ENCODE measurements at places on chromosomes 5 and 9.
A peak's percentile ranks its signal among the peaks of the same experiment; 100 is the strongest.

- DNase-seq, result no peak
These were observed 51.2 kb downstream of the SGCD start for GRCh38 chr5:156378159-156378558.

- DNase-seq, result no peak
These were observed 153.0 kb downstream of the DENND1A start for GRCh38 chr9:123776708-123777537.

DNA sequence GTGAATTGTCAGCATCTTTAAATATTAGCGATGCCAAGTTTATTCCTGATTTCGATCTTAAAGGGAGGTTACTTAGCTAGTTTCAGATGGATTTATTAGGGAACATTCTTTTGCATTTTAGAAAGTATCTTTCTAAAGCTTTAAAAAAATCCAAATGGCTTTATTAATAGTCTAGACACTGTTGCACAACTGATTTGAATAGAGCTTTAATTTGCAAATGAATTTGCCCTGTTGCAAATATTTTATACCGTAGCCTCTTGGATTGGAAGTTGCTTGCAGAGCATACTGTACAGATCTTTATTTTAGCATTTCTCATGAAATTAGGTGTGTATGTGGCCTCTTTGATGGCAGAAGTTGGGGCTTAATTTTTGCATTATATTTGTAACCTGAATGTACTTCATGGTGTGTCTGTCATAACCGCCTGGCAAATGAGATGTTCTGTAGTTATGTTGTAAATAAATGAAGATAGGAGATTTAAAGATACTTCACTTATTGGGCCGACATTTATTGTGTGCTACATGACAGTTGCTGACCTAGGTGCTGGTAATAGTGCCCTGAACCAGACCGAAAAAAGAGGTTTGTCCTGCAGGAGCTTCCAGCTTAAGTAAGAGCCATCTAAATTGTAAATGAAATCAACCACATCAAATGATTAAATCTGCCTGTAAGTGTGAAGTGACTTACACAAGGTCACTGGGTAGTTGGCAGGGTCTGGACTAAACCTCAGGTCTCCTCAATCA is 1.8 kb downstream of the TCERG1 start:
- no peak for DNase-seq

DNA sequence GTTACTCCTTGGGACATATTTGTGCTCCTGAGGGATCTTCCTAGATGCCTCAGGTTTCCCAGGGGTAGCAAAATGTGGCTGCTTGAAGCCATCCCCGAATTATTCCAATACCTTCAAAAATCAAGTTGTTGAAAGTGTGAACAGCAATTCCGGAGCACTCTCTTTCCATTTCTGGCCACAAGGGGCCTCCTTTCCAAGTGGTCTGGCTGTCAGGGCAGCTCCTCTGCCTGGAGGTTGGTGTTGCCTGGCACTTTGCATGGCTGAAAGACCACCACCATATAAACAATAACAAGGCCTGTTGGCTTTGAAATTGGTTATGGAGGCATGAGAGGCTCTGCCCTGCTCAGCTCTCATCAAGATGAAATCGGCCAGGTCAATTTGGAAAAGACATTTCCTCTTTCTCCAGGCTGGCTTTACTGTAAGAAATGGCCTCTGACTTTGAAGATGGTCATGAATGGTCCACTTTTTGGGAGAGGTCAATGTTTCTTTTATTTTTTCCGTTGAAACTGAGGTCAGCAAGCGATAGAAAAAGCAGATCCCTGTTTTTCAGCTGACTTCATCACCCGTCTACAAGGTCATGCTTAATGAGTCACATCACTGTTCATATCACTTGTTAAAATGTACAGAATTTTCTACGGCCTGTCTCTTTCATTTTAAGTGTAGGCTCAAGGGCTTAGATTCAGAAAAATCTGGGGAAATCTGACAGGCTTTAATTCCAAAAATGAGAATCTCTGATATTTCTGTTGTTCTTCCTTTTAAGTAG is 481.1 kb upstream of the ZNF608 start:
- DNase-seq, result no peak

- no peak for DNase-seq
These were observed 173.5 kb upstream of the ZNF608 start for GRCh38 chr5:124919747-124920525.

- no peak for DNase-seq
These were observed 70.0 kb downstream of the F2RL2 start for GRCh38 chr5:76553251-76553650.

GRCh38 chr5:11357928-11358327 is 546.3 kb downstream of the CTNND2 start:
- DNase-seq, result no peak

DNA sequence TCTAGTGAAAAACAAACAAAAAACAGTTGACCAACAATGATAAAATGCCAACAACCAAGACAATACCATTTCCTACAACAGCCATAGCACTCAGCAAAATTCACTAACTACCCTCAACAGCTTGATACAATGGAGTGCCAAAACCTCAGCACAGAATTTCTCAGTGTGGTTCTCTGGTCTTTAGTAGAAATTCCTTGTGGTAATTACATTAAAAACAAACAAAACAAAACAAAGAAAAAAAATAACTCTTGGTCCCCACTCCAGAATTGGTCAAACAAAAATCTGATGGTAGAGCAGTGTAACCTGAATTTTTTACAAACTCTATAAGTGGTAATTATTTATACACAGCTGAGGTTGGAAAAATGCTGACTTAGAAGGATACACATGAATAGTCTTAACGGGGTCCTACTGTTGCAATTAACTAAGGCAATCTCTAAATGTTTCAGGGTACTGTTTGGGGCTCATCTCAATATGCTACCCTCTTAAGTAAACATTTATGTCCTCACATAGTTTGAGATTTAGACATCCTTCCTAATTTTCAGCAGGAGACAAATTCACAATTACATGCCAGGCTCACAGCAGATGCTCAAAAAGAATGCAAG is 13.8 kb downstream of the CSNK1A1 start:
- no peak for DNase-seq

DNA sequence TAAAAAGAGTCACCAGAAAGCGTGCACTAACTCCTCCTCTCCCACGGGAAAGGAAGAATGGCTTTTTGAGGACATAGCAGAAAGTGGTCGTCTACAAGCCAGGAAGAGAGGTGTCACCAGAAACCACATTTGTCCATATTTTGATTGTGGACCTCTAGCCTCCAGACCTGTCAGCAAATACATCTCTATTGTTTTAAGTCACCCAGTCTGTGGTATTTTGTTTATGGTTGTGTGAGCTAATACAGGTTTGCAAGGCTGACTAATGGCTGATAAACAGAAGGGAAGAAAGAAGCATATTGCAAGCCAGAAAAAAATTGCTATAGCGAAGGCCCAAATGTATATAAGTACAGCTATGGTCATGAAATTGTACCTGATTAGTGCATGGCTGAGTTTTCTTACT is 21.4 kb downstream of the WDR70 start:
- DNase-seq, result no peak

DNA sequence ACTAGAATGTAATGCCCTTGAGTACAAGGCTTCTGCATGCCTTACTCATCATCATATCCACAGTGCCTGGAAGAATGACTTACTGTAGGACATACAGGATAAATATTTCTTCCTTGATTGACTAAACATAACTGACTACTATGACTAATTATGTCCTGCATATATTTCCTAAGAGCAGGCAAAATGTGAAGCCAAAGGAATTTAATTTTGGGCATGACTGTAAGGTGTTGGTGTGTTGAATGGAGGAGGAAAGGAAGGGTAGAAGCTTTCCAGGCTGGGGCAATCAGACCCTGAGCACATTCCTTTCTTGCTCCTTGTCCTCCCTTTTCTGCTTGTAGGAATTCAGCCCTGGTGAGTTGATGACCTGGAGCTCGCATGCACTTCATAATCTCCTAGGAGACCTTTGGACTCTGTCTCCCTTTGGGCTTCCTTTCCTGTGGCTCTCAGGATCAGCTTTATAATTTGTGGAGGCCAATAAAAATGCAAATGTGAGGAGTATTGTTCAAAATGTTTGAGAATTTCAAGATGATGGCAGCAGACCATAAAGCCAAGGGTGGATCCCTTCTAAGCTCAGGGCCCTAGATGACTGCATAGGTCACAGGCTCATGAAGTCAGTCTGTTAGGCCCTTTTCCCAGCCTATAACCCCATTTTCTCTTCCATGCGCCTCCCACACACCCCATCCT is 174.0 kb downstream of the HMHB1 start:
- no peak for DNase-seq

- DNase-seq, result no peak
These were observed 4.2 kb downstream of the NR5A1 start for GRCh38 chr9:124502711-124503702.

- DNase-seq, result no peak
These were observed 60.9 kb downstream of the IL31RA start for GRCh38 chr5:55911784-55912653.

- no peak for DNase-seq
These were observed 118.6 kb downstream of the KDM4C start for GRCh38 chr9:6876195-6876894.

DNA sequence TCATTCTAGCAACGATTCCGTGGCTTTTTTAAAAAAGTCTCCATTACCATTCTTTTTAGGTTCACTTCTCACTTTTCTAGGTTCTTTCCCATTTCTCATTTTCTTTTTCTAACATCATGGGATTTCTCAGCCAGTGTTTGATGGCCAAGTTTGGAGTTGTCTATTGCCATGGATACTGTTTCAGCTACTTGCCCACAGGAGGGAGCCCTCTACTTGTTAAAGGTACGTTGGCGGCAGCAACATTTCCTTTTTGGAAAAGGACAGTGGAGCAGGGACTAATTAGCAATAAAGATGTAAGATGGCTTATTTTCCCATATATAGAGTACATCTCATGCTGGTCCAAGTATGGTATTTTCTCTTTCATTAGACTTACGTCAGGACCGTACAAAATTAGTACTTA is 2257.5 kb upstream of the C9orf72 start:
- DNase-seq, result no peak

GRCh38 chr9:4356306-4356705 is 56.4 kb upstream of the GLIS3 start:
- DNase-seq, result no peak

GRCh38 chr9:76545191-76545590 is 86.2 kb downstream of the GCNT1 start:
- no peak for DNase-seq

DNA sequence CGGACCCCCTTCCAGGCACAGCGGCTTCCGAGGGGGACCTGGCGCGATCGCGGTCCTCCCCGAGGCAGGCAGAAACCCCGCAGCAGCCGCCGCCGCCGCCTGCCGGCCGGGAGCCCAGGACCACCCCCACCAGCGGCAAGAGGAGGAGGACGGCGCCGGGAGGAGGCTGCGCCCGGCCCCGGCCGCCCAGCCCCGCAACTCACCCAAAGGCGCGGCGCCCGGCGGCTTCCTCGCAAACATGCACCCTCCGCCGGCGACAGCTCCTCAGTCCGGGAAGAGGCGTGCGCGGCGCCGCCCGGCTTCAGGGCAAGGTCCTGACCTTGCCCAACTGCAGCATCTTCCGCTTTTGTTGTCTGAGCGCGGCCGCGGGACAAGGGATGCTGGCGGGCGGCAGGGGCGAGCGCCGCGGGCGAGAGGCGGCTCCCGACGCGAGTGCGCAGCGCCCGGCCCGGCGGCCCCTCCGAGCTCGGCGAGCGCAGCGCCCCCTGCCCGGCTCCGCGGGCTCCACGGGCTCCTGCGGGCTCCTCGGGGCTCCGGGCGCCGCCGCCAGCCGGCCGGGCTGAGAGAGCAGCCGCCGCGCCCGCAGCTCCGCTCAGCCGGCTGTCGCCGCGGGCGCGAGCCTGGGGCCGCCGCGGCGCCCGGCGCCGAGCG is 507 bp downstream of the CTNND2 start:
- DNase-seq, result no peak

- DNase-seq, result peak; percentile 60
These were observed 24.2 kb upstream of the GLRX start for GRCh38 chr5:95846554-95847260.

- peak; percentile 54 for DNase-seq
These were observed 569 bp downstream of the CAMK4 start for GRCh38 chr5:111224561-111225345.

GRCh38 chr5:56517011-56517416 is 283.9 kb upstream of the ANKRD55 start:
- no peak for DNase-seq

DNA sequence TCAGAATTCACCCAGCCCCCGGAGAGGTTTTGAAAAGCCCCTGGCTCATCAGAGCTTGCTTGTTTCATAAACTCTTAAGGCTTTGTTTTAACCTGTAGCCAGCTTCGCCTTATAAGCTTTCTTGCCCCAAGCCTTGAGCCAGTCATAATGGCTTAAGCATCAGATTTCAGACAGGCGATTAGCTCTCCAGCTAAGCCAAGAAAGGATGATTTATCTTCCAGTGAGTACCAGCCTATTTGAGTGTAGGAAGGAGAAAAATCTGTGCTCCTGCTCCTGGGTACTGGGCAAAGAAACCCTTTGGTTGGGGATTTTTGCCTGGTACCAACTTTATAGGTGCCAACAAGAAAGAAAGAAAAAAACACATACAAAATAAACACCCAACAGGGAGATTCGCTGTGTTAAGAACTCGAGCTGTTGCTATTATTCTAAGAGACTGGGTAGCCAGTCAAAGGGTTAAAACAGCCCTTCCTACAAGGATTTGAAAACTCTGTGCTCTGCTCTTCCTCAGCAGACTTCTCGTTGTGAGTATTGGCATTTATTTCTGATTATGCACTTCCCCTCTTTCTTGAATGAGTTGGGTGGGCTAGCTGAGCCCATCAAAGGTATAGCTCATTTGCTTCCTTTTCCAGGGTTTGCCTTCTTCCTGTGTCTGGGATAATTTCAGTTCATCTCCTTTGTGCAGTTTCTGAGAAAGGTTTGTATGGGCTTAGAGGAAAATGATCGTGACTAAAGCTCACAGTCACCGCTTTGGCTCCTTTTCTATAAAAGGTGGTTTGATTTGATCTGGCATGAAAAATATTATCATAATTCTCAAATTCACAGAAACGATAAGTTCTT is 157.2 kb upstream of the DMRT1 start:
- no peak for DNase-seq

All from stimulated activated CD4-positive, alpha-beta T cell treated with anti-CD3 and anti-CD28 coated beads, Interleukin-4, amount 100 ng/mL, for 1 hour (primary cell).